ENCODE measurements at places on chromosomes 5 and 9.

DNA sequence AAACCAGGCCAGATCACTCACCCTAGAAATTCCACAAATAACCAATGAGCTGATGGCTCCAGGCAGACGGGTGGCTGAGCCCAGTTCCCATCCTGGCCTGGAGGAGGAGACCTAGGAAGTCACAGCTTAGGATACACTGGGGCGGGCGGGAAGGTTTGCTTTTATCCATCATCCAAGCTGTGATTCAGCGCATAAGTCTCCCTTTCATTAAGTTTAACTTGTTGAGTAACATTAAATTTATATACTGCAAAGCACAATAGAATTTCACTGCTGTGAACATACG, 55.7 kb downstream of the THBS4 start:
- DNase-seq: no peak

DNA sequence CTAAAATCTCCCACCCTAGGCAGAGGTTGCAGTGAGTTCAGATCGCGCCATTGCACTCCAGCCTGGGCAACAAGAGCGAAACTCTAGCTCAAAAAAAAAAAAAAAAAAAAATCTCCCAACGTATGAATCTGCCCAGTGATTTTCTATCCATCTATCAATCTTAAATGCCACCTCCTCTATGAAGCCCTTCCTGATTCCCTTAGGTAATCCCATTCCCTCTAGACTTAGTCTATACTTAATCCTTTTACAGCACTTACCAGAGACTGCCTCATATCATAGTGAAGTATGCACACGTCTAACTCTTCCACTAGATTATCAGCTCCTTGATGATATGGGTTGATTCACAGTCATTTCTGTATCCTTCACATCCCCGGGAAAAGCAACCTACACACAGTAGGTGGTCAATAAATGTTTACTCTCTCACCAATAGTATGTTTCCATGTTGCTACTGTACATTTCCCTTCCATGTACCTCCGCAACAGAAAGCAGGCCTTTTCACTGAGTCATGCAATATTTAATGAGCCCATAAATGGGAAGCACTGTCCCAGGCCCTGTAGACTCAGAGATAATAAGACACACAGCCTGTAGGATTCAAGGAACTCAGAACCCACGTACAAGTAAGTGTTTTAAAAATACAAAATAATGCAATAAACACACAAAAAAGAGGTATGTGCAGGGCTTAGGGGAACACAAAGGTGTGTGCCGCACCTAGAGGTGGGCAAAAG, 1.2 kb downstream of the DROSHA start:
- no peak for DNase-seq

DNA sequence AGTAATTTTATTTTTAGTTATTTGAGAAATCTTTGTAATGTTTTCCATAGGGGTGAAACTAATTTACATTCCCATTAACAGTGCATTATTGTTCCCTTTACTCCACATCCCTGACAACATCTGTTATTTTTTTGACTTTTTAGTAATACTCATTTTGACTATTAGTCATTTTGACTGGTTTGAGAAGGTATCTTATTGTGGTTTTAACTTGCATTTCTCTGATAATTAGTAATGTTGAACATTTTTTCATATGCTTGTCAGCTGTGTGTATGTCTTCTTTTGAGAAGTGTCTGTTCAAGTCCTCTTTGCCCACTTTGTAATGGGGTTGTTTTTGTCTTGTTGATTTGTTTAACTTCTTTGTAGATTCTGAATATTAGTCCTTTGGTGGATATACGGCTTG, 27.5 kb downstream of the CCDC152 start:
- DNase-seq: no peak

DNA sequence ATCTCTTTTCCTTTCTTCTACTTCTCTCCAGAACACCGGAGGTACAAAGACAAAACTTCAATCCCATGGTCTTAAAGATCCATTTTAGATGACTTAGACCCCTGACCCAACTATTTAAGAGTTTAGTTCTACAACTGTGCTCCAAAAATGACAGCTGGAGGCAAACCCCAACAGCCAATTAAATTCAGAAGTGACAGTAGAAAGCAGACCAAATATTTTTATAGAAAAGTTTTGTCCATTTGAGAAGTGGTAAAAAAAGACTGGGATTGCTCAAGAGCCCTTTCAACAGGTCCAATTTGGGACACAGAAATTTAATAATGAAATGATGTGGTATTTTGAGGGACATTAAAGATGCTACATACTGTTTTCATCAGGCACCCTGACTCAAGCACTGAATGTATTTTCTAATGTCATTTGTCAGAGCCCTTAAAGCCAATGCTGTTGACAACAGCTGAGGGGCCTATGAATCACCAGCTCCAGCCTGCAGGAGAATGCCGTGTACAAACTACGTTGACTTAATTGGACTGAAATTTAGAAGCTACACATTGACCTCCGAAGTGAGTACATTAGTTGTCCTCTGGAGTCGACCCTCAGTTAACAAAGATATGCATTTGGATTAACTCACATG, 147.5 kb upstream of the PIK3R1 start:
- DNase-seq: no peak

GRCh38 chr5:34474573-34475021, 181.5 kb upstream of the RAI14 start:
- no peak for DNase-seq

DNA sequence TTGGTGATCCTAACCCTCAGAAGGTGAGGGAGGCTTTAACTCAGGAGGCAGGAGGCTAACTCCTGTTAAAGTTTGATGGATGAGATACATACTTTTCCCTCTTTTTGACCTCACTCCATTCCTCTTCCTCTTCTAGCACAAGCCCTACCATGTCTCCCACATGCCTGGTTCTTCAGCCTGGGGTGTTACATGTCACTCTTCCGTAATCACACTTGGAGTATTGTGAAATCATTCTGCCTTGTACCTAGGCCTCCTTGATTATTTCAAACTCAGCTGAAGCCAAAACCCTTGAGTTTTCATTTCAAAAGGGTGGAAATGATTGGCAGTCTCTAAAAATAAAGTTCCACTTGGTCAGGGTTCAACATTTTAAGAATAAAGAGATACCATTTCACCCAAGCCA, 1.8 kb downstream of the PLAC8L1 start:
- DNase-seq: no peak

- DNase-seq: no peak
These were observed 560.7 kb downstream of the PSAT1 start for GRCh38 chr9:78857373-78858225.

DNA sequence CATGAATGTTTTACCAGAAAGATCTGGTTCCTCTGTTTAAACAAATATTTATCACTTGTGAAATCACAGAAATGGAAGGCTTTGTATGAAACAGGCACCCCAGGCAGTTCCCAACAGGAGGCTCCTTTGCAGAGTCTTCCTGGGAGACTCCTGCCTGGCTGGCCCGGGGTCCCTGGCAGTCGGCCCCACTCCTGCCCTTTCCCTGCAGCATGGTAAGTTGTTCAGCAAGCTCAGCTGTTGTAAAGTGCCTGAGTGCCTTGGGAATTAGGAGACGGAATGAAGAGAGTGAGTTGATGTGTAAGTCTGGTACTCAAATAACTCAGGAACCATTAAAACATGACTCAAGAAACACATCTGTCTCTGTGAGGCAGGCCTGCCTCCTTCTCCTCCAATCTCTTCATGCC, 17.5 kb upstream of the LHFPL2 start:
- DNase-seq: no peak

GRCh38 chr5:141995656-141996055, 17.2 kb downstream of the GNPDA1 start:
- no peak for DNase-seq
